ENCODE measurements at places on chromosomes 7 and 10. TPM values are rescaled to one million over a fixed set of nuclear protein-coding genes. Genes with fewer than 3 reads are reported as not detected.

- DNase-seq = no peak
Measured at GRCh38 chr7:69104023-69104422, 494.3 kb upstream of the AUTS2 start.

DNA sequence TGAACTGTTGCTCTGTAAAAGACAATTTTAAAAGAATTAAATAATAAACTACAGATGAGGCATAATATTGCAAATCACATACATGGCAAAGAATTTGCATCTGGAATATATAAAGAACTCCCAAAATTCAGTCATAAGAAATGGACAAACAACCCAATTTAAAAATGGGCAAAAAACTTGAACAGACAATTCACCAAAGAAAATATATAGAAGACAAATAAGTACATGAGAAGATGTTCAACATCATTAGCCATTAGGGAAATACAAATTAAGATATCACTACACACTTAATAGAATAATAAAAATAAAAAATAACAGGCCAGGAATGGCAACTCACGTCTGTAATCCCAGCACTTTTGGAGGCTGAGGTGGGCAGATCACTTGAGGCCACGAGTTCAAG, 22.0 kb upstream of the TNPO3 start:
- DNase-seq = no peak

GRCh38 chr7:116525298-116525912, 569 bp downstream of the CAV1 start:
- peak; percentile 25 for DNase-seq

GIMAP8 gene
- total RNA-seq = 0.12 TPM

- peak; percentile 64 for DNase-seq
Measured at GRCh38 chr10:72277996-72278667, 4.4 kb downstream of the DDIT4 start.

GRCh38 chr10:59779756-59780533, 26.7 kb upstream of the MRLN start:
- no peak for DNase-seq

DNA sequence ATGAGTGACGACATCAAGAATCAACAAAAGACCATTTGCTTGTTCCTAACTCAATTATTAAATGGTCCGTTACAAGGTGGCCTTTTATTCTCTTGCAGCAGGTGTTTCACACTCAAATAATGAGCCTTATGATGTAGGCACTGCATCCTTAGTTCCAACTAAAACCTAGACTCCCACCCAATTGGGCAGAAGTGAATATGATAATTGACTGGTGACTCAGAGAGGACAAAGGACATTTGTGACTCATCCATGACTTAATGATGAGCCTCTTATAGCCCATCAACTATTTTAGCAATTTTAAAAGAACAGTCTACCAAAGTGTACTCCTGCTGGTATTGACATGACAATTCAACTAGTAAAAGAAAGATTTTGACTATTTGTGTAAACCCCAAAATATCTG, 1027.8 kb upstream of the PHF14 start:
- no peak for DNase-seq

PIP gene
- total RNA-seq = not detected

DNA sequence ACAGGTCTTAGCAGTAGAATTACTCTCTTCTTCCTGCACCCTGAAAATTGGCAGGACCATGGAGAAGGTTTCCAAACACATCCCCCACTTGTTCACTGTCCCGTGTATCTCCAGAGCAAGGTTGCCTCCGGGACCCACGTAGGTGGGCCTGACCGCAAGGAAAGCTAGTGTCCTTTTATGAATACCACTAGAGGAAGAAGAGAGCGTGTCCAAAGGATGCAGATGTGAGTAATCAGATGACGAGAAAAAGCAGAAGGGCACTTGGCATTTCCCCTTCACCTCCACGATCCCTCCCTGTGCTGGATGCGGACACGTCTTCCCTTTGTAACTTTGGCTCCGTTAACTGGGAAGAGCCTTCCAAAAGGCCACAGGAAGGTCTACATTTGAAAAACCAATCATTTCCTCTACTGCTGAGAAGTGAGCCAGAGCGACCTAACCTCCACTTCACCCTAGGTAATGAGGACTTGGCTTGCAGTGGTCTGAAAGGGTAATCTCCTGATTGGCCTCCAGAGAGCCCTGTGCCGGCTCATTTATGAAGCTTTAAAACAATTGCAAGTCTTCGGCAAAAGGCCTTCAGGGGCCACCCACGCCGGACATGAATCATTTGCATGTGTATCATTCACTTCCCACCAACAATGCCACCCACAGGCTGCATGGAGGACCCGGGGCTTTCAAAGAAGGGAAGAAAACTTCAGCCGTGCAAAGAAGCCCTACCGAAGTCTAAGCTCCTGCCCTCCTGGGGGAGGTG, 55.4 kb downstream of the LYZL1 start:
- DNase-seq = peak; percentile 97

DNA sequence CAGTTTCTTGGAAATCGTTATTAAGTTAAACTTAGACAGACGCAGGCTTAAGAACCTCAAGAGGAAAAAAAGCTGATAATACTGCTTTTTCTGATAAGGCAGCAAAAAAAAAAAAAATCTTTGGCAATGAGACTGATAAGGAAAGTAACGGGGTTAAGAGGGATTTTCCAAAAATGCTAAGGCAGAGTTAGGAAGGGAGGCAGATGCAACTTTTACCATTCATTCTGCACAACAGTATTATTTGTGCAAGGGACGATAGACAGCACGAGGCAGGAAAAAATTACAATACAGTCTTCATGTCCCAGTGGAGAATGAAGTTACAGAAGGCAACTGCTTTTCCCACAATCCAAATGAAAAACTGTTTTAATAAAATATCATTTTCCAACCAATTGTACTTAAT, 194.0 kb downstream of the DOCK4 start:
- DNase-seq = no peak

MRPS16 gene
- total RNA-seq = 61.4 TPM

GRCh38 chr10:95297402-95297801, 6.6 kb upstream of the PDLIM1 start:
- no peak for DNase-seq

DNA sequence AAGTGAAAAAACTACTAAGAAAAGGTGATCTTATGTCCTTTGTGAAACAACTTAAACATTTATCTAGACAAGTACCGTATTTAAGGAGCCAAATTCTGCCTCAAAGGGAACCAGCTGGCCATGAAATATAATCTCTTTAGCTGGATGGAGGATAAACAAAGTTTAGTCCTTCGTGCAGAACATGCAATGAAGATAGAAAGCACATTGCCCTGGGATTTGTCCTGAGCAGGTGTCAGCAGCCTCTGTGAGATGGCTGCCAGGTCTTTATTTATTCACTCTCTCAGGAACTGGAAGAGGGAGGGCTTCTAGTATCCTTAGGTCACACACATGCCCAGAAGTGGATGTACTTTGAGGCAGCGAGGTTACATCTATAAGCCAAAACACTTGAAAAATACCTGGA, 57.4 kb upstream of the CASD1 start:
- no peak for DNase-seq

- DNase-seq = peak; percentile 11
Measured at GRCh38 chr7:158549616-158550393, 37.8 kb downstream of the PTPRN2 start.

DNA sequence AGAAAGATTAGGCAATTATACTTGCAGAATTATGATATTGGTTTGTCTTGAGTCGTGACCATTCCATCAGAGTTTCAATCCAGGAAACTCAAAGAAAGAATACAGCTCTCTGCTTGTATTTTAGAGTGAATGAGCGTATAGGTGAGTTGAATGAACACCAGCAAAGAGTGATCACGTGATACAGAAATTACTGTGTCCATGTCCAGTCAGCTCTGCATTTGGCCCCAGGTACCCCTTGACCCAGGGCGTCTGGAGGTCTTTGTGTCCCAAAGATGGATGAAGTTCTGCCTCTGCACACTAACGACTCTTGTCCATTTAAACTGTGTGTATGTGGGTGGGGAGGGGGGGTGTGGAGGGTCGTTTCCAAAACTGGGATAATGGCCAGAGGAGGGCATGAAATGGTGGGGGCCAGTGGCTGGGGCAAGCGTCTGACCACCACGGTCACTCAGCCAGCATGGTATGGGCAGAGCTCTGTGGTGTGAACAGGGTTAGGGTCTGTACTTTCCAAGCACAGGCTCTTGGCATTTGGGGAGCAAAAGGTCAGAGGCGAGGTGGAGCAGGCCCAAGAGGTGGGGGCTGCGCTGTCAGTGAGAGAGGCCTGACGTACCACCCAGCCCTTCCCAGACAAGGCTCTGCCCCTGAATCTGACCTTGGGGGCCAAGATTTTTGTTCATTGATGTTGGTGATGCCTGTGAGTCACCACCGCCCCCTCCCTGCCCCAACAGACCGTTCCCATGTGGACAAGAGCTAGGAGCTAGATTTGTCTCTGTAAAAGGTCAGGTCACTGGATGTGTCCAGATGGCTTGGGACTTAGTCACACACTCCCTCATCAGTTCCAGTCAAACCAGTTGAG, 1.4 kb downstream of the PTPRE start:
- DNase-seq = peak; percentile 98

- DNase-seq = no peak
Measured at GRCh38 chr7:119256446-119257131, 1016.4 kb upstream of the KCND2 start.

TAS2R5 gene
- total RNA-seq = not detected

- no peak for DNase-seq
Measured at GRCh38 chr10:33723181-33723580, 388.7 kb upstream of the NRP1 start.

DNA sequence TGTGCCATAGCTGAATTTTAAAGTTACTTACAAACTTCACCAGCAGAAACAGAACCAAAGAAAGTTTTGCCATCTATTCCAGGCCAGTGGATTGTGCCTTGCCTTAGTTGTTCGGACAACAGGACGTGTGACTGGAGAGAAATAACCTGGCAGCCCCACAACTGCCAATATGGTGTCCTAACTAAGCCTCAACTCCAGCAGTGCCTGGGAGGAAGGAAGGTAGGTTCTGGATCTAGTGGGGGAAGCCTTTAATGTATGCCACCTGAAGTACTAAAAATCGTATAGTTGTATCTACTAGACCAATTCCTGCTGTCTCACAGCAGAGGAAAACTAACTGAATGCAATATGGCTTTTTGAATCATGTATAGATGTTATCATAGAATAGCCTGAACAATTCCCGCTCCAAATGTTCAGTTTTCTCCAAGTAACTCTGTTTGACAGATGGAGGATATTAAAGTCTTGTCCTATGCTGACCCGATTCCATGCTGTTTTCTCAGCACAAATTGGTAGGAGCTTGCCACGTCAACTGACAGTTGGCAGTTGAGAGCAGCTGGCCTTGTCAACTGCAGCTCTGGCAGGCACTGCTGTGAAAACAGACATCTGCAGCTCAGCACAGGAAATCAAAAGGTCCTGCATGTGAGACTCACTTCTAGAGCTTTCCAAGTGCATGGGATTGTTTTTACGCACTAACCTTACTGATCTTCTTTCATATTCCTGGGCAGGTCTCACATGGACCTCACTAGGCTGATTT, 84.5 kb upstream of the WNT16 start:
- DNase-seq = no peak

FRMD4A gene
- total RNA-seq = 51.1 TPM

GRCh38 chr7:137798073-137798763, 48.6 kb downstream of the DGKI start:
- no peak for DNase-seq

LRRC61 gene
- 7.9 TPM for total RNA-seq

DNA sequence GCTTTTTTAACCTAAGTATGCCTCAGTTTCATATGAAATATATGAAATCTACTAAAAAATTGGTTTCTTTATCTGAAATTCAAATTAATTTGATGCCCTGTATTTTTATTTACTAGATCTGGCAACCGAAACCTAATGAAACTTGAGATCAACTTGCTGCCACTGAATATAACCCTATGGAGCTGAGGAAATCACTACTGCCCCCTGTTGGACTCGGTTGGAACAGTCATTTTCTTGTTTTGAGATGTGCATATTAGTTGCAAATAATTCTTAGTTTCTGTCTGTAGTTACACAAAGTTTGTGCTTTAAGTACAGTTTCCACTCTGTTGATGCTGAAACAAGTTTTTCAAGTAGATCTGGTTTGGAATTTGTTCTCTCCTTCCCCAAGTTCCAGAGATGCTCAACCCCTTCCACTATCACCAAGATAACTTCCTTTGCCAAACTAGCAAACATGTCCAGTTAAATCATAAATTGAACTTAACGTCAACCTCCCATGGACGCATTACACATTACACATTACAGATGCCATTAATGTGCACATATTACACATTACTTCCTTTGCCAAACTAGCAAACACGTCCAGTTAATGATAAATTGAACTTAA, 22.2 kb upstream of the EXOC4 start:
- peak; percentile 43 for DNase-seq

GRCh38 chr7:771234-772004, 44.3 kb upstream of the PRKAR1B start:
- DNase-seq = no peak

SFRP4 gene
- total RNA-seq = 0.10 TPM

- no peak for DNase-seq
Measured at GRCh38 chr10:73979809-73980433, 18.0 kb upstream of the VCL start.

DNA sequence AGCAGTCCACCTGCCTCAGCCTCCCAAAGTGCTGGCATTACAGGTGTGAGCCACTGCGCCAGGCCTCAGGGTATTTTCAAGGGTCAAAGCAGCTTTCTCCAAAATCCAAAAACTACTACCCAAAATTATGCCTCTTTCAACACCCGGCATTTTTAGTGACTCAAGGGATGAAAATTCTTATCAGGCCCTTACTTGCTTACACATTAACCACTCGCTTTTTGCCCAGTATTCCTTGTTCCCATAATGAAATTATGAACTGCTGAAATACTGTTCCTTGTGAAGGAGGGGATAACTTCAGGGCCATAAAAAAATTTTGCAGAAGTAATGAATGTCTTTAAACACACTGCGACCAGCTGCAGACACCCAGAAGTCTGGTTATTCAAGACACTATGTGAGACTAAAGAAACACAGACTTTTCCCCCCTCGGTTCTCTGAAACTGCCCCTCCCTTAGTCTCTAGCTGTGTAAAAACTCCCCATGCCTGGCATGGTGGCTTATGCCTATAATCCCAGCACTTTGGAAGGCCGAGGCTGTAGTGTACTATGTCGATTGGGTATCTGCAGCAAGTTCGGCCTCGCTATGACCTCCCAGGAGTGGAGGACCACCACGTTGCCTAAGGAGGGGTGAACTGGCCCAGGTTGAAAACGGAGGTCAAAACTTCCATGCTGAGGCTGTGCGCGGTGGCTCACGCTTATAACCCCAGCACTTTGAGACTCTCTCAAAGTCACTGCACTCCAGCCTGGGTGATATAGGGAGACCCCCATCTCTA, 12.0 kb downstream of the FXYD4 start:
- DNase-seq = no peak
